ENCODE measurements at places on chromosomes 3 and 15.

- no peak for DNase-seq
These were observed 19.9 kb downstream of the IQGAP1 start for GRCh38 chr15:90407871-90408317.

DNA sequence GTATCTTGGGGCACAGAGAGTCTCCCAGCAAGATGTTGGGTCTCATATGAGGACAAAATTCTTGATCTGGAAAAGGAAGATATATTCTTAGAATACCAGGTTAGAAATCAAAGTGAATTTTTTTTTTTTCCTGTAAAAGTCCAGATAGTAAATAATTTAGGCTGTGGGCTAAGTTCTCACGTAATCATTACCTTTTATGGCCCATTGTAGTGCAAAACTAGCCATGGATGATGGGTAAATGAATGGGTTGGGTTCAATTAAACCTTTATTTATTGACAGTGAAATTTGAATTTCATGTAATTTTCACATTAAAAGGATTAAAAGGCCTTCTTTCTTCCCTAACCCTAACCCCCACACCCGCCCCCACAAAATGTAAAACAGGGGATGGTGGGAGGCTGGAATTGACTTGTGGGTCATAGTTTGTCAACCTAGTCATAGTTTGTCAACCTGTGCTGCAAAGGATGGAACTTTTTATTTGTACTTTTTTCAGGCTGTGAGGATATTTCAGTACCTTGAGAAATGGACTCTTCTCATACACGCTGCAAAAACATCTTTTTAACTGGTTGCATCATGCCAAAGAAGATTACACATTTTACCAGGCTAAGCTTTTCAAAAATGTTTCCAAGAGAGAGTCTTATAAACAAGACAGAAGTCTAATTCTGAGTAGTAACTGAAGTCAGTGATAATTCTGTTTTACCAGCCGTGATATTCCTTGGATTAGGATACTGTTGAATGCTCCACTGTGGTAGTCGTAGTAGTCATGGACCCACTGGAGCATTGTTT lies 138.8 kb downstream of the AKAP13 start:
- no peak for DNase-seq

- no peak for DNase-seq
These were observed 48.7 kb downstream of the ARRDC4 start for GRCh38 chr15:98009169-98009568.

GRCh38 chr3:4062621-4063020 lies 240.5 kb upstream of the SETMAR start:
- no peak for DNase-seq

DNA sequence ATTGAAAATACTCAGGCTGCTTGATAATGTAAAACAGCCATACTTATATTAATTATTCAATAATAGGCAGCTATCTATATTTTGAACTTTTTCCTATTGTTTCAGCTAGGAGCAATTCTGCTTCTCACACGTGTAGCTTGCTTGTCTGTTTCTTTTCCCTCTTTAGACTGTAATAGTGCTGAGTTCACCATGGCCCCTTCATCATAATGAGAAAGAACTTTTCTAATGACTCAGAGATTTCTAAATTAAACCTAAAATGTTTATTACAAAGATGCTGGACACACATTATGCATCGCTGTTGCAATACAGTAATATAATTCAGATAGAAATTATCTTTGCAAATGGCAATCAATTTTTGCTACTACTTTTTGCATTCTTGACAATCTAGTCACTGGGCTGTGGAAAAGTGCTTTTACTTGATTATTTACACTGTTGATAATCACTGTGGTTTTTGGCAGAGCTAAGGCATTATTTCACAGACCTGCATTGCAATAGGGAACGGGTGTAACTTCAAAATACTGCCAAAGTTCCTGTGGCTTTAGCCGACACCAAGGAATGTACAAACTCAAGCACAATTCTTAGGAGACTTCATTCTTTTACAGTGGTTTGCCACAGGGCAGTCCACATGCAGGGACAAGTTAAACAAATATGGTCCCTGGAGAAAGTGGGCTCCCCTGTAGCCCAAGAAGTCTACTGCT lies 281.0 kb upstream of the TBL1XR1 start:
- DNase-seq = no peak

GRCh38 chr3:55658270-55658669 lies 171.2 kb upstream of the WNT5A start:
- DNase-seq = no peak

DNA sequence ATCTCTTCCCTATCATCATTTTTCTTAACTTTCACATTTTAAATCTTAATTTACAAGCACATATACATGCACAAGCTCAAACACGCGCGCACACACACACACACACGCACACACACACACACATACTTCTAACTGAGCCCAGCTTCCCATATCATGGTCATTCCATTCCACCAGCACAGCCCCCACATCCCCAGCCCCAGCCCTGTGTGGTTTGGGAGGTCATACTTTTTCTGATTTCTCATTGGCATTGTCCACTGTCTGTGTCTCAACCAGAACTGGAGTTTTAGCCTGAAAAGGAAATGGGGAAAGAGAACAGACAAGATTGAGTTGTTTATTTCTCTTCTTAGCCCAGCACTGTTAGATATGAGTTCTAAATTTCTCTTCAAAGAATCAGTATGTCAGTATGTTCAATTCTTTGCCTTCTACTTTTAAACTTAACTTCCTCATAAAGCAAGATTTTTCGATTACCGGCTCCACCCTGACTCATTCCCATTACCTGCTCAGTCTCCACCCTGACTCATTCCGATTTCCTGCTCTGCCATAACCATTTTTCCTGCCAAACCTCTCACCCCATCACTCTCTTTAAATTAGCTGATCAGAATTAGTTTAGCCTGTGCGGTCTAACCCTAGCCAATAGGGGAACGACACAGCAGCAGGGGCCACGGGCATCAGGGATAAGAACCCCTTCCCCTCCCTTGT lies 6.4 kb downstream of the IQCF1 start:
- no peak for DNase-seq

DNA sequence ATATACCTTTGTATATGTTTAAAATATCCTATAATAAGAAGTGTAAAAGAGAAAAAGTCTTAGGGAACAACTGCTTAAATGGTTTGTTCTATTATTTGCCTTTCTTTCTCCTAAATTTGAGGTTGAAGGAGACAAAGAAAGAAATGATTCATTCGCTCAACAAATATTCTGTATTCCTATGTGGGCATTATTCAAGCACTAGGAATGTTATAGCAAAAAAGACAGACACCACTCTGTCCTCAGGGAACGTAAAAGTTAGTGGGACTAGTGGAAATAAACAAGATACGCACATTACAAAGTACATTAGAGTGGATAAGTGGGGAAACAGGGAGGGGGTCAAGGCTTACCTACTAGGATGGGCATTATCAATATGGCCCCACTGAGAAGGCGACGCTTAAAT lies 332.2 kb downstream of the LPP start:
- DNase-seq = no peak

DNA sequence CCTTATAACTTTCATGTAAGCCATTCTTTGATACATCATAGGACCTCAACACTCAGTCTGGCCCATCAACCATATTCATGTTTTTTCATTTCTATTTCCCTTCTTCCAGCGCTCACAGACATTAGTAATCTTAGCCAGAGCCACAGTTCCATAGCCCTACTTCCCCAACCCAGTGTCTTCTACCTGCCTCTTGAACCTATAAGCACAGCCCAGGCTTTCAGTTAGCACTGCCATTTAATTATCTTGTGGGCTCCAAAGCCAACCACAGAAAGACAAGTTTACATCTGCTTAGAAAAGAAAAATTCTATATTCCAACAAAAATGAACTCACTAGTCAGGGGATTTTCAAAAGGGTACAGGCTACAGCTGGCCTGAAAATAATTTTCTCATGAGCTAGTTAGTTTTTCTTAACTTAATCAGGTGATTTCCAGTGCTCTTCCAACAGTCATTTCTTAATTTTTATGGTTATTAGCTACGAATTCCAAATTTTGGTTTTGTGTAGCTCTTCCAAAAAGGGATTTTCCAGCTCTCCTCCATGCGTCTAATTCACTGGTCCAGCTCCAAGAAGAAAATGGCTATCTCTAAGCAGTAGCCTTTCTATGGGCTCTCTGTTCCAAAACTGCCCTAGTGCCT lies 13.7 kb downstream of the CD200 start:
- no peak for DNase-seq

GRCh38 chr3:130759692-130760338 lies 13.2 kb upstream of the PIK3R4 start:
- DNase-seq = no peak

GRCh38 chr15:85097725-85098124 lies 116.1 kb downstream of the PDE8A start:
- DNase-seq = no peak

GRCh38 chr15:68730471-68730919 lies 90.2 kb downstream of the ANP32A start:
- DNase-seq = no peak

DNA sequence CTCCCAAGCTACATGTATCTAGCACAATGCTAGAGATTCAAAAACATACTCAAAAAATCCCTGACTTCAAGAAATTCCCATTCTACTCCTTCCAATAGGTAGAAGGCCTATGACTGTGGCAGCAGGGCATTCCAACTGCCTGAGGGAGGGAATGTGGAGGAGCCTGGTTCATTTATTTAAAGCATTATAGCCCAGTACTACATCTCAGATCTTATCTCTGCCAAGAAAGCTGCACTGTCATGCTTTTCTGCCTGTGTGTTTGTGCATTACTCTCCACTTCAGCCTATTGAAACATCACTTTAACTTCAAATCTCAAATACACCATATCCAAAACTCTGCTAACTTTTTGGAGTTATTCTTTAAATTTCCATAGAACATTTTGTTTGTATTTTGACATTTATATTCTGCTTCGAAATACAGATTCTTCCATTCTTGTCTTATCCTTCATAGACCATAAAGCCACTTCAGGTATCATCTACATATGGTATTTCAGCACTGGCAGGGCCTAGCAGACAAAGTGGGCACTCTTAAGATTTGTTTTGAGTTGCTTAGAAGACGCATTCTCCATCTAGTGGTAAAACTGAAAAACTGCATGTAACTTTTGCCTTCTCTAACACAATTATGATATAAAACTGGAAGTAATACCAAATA lies 59.1 kb upstream of the NEDD4 start:
- no peak for DNase-seq

DNA sequence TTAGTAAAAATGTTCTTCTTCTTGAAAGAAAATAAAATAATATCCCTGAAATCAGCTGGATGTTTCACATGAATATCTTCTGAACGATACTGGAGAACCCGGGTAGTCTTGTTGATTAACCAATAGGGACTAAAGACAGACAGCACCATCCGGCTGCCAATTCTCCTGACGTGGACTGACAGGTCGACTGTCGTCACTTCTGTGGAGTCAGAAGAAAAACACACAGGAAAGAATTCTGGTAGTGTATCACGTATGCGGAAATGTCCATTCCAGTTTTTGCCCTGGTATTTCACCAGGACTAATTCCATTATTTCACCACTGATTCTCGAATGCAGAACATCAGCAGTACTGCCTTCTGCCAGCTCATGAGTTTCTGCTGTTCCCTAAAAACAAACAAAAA lies 144.6 kb downstream of the VPS13C start:
- no peak for DNase-seq

- DNase-seq = peak; percentile 21
These were observed 65.4 kb upstream of the DLG1 start for GRCh38 chr3:197363553-197364409.

DNA sequence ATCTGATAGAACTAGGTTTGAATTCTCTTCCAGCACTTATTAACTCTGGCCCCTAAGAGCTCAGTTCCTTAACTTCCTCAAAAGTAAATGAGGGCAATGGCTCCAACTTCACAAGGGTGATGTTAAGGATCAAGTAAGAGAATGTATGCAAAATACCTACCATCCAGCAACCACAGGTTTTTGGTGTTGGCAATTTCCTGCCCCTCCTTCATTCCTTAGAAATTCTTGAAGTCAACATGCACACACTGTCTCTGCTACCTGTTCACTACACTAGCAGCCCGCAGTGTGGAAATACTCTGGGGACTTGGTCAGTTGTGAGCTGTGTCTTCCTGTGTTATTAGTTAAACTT lies 5.0 kb downstream of the ZBED2 start:
- no peak for DNase-seq

DNA sequence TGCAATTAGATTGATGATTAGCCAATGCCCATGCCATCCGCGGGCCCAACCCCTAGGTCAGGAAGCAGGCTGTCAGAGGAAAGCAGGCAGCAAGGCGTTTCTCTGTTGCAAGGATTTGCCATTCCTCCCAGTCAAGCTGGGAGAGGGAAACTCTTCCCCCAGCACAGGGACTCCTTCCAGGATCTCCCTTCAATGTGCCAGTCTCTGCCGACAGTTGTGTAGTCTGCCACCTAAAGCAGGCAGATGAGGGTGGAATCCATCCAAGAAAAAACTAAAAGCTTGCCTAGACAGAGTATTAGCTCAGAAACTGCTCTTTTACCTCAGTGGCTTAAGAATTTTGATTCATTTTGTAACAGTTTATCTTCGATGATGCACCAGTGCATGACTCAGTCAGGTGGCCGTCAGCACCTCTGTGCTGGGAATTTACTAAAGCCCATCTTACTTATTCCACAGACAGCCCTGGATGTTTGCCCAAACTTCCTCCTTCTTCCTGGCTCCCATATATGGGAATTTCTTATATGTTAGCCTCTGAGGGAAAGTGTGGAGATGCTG lies 501.5 kb upstream of the THBS1 start:
- DNase-seq = no peak

DNA sequence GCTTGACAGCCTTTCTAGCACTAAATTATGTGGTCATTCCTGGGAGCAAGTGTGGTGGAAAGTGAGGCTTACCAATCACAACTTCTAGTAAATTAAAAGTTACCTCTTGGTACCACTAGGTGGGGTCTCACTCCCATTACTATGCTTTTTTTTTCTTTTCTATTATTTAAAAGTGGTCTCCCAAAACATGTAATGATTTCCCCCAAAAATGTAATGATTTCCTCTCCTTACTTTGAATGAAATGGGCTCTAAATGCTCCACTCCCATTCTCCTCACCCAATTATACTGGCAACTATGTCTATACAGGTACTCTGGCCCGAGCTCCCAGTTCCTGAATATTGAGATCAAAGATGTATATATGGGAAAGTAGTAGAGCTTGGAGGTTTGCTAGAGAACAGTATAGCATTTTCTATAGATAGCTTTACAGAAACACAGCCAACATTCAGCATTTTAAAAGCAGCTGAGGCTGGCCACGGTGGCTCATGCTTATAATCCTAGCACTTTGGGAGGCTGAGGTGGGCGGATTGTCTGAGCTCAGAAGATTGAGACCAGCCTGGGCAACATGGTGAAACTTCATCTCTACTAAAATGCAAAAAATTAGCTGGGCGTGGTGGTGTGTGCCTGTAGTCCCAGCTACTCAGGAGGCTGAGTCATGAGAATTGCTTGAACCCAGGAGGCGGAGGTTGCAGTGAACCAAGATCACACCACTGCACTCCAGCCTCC lies 70.9 kb downstream of the DCUN1D1 start:
- no peak for DNase-seq

GRCh38 chr3:88661433-88661824 lies 446.0 kb upstream of the EPHA3 start:
- no peak for DNase-seq

- no peak for DNase-seq
These were observed 9.6 kb downstream of the VGLL4 start for GRCh38 chr3:11634081-11634635.

GRCh38 chr3:157948605-157949383 lies 157.4 kb downstream of the SHOX2 start:
- DNase-seq = no peak

- DNase-seq = no peak
These were observed 23.2 kb upstream of the VPS8 start for GRCh38 chr3:184788751-184789150.

GRCh38 chr3:54760201-54760600 lies 167.7 kb downstream of the LRTM1 start:
- no peak for DNase-seq

GRCh38 chr3:153078826-153079225 lies 83.2 kb upstream of the RAP2B start:
- DNase-seq = no peak
